Activated T-helper 1 cell treated with anti-CD3 and anti-CD28 coated beads, Interleukin-2, amount 50 U/mL, for 16 hours (primary cell): ENCODE measurements at places on chromosomes 4 and X.

DNA sequence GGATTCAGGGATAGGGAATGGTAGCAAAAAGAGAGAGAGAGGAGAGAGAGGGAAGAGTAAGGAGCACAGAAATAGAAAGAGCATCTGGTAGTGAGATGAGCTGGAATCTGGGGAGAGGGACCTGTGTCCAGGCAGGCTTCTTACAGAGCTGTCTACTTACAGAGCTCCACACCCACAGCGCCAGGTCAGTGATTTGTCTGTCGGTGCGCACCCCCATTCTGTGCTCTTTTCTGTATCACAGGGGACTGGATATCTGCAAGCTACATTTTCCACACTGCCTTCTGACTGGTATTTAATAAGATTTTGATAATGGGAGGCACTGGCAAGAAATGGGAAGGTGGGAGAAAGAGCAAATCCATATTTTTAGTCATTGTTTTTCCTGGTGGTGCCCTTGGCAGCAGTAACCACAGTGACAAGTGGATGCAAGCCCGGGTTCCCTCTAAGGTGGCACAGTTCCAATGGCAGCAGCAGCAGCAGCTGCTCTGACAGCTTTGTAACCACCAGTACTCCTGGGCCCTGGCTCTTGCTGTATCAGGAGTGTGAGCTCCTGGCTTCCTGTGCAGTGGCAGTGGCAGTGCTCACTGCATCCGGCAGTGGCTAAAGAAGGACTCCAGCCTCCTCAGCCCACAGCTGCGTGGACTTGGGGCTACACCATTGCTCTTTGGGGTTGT, 300.5 kb downstream of the TRIML1 start:
- no peak for DNase-seq

- DNase-seq = no peak
These were observed 154.5 kb downstream of the MSN start for GRCh38 chrX:65821721-65822496.

DNA sequence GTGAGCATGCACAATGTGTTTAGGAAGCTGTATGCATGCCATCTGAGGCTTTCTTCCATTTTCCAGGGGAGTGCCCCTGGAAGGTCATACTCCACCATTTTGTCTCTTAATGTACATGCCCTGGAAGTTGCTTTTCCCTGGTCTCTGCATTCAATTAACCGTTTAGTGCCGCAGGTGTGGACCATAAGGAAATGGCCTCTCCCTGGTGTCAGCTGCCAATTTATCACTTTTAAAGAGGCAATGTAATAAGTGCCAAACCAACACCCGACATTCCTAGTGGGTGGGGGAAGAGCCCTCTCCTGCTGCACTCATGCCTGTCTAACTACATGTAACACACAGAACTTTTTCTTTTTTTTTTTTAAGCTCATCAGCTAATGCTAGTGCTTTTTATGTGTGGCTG, 7.1 kb upstream of the BST1 start:
- DNase-seq = no peak

GRCh38 chr4:150232029-150232428, 153.8 kb downstream of the DCLK2 start:
- no peak for DNase-seq

- DNase-seq = peak; percentile 99
These were observed at the start of gene PPM1K for GRCh38 chr4:88284439-88285234. PPM1K (minus strand) TSS chr4:88284561; CDS start chr4:88278583, 5,978 bp downstream.
